ENCODE measurements at places on chromosomes 1 and 21.

DNA sequence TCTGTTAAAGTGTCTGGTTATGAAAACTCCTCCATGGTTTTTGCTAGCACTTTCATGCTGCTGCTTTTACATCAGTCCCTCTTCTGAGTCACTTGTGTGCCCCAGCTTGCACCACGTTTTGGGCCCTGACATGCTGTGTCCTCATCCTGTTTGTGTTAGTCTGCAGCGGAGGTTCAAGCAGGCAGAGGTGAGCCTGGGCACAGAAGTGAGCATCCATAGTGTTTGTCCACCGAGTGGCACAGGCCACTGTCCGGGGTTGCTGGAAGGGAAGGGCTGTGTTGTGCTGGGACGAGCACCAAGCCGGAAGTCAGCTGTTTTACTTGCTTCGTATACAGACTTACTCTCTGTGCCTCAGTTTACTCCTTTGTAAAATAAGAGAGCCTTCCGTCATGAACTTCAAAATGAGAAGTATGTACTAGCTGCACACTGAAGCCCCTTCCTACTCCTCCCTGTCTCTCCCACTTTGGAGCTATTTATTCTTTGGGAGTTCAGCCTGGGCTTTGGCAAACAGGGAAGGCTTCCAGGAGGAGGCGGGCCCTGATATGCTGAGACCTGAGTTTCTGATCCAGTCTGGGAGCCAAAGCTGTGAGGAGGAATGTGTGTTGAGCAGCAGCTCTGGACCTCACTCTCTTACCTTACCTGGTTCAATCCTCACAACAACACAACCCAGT, 10.7 kb upstream of the LAPTM5 start:
- DNase-seq: no peak

DNA sequence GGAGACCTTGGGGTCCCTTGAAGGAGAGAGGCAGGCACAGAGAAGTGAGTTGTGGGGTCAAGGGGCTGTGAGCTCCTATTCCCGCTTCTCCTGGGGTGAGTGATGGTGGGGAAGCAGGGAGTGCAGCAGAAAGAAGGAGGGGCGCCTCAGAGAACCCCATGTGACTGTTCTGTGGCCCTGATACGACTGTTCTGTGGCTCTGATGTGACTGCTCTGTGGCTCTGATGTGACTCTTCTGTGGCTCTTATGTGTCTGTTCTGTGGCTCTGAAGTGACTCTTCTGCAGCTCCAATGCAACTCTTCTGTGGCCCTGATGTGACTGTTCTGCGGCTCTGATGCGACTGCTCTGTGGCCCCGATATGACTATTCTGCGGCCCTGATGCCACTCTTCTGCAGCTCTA, 29.9 kb upstream of the UMODL1 start:
- DNase-seq: no peak

DNA sequence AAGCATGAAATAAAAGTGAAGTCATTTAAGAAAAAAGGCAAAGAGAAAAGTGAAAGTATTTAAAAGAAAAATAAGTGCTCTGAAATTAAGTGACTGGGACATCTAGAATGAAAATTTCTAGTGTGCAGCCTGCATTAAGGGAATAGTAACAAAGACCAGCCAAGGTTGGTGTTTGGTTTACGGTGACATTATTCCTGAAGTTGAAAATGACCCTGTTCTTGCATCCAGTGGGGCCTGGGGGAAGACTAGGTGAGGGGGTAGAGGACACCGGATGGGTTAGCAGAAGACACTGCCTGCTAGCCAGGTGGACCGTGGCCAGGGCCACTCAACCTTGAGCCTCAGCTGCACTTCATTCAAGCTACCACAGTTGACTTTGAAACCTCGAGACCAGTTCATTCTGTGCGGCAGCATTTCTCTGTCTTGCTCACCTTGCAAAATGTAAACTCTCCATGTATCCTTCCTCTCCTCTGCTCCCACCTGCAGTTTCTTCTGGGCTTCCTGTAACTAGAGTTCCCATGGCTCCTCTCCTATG, 14.3 kb upstream of the KCNK1 start:
- DNase-seq: no peak

DNA sequence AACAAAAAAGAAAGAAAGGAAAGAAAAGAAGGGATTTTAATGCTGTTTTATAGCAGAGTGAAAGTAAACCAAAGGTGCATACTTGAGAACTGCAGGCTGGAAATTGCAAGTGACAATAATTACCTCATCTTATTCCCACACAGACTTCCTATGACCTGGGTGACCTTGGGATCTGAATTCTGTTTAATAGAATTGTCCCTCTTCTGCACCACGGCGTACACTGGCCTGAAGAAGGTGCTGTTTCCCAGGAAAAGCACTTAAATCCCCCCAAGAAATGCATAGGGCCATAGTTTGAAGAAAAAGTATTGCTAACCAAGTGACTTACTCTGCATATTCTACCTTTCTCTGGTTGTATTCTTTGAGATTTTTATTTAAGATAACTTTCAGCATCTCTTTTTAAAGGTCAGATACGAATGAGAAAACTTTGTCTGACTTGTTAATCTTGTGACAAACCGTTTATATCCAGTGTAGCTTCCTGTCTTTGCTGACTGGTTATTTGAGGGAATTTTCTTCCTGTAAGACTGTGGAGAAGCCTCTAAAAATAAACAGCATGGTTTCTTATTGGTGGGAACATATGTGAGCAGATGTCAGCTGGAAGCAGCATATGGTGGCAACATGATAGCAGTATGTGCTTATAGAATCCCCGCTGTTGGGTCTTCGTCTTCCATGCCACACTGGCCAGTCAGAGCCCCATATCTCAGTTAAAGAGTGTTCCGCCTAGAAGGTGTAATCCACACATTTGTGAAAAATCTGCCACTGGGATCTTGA, 16.3 kb downstream of the TGFB2 start:
- no peak for DNase-seq

DNA sequence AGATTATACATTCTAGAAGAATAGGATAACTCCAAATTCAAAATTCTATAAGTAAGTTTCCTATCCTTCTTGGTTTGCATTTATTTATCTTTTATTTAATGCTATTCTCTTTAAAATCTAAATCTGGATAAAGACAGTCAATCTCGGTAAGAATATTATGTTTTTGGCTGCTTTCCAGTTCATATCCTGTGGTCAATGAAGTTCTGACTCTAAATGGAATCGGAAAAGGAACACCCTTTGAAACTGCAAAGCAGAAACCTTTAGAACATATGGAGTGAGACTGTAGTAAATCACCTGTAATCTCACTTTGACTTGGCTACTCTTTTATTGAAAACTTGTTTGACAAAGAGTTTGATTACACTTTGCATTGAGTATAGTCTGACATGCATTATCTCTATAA, 85.2 kb downstream of the KIFAP3 start:
- no peak for DNase-seq

DNA sequence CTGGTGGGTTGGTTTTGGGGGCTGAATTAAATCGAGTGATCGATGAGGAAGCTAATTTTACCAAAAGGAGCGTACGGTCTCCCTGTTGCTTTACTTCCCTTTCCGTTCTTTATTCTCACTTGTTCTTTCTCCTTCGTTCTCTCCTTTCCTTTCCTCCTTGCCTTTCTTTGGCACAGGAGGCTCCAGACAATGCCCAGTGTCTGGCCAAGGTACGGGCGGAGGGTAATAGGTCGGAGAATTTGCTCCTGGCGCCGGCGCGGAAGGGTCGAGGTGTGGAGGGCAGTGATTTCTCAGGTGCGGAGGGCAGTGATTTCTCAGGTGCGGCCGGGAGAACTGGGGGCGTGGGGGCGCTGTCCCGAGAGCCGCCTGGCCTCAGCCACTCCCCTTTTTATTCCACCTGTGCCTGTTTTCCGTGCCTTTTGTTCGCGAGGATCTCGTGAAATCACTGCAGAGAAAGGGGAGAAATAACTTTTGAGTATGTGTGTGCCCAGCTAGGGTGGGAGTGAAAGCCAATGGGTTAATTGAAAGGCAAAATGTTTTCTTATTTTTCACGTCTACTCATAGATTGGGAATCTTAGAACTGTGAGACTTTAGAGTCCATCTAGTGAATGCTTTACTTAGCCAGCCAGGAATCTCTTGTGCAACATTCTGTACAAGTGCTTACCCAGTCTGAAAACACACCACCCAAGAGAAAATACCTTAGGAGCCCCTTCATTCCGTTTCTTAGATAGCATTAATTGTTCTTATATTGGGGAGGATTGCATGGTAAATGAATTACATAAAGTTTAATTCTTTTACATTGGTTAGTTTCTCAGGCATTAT, 1.3 kb downstream of the FNBP1L start:
- DNase-seq: no peak

- DNase-seq: no peak
Observed at GRCh38 chr1:63326473-63327380, 4.4 kb downstream of the FOXD3 start.

DNA sequence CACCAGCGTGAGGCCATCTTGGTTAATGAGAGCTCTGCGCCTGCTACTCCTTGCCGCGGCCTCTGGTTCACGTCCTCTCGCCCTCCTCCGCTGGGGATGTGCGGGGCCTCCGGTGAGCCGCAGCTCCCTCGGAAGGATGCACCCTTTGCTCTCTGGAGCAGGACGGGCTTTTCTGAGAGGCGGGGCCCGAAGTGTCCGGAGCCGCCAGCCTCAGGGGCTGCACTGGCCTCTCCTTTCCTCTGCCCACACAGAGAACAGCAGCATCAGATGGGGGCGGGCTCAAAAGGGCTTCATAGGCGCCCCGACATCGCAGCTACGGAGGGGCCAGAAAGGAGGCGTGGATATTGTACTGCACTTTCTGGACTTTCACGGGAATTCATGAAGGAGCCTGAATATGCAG, 284.7 kb downstream of the CAMTA1 start:
- no peak for DNase-seq

GRCh38 chr1:1162597-1163537, 10.8 kb upstream of the TTLL10 start:
- DNase-seq: no peak

DNA sequence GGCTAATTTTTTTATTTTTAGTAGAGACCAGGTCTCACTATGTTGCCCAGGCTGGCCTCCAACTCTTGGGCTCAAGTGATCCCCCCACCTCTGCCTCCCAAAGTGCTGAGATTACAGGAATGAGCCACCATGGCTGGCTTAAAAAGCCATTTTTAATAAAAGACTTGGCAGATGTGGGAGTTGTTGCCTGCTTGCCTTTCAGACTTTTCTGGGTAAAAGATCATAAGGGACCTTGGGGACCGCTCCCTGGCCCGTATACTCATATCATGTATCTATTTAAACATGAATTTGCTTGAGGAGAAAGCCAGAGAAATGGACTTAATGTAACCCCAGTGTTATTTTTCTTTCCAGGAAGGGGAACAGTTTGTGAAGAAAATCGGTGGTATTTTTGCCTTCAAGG, 23.4 kb upstream of the PODN start:
- DNase-seq: no peak

DNA sequence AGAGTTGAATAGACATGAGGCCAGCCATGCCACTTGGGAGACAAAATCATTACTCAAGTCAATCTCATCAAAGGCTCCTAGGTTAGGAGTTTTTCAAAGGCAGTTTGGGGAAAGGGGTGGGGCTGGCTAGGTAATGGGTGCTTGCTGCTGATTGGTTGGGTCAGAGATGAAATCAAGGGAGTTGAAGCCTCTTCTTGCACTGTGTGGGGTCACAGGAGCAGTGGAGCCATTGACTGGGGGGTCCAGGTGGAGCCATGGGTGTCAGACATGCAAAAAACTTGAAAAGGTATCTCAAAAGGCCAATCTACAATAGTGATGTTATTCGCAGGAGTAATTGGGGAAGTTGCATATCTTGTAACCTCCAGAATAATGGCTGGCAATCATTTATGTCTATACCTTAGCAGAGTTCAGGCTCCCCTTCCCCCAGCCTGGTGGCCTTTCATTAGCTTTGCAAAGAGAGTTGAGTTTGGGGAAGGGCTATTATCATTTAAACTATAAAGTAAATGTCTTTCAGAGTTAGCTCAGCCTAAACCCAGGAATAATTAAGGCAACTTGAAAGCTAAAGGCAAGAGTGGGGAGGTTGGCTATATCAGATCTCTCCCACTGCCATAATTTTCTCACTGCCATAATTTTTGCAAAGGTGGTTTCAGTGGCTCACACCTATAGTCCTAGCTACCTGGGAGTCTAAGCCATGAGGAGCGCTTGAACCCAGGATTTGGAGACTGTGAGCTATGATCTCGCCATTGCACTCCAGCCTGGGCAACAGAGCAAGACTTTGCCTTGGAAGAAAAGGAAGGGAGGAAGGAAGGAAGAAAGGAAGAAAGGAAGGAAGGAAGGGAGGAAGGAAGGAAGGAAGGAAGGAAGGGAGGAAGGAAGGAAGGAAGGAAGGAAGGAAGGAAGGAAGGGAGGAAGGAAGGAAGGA, 7.8 kb upstream of the PINK1 start:
- no peak for DNase-seq

DNA sequence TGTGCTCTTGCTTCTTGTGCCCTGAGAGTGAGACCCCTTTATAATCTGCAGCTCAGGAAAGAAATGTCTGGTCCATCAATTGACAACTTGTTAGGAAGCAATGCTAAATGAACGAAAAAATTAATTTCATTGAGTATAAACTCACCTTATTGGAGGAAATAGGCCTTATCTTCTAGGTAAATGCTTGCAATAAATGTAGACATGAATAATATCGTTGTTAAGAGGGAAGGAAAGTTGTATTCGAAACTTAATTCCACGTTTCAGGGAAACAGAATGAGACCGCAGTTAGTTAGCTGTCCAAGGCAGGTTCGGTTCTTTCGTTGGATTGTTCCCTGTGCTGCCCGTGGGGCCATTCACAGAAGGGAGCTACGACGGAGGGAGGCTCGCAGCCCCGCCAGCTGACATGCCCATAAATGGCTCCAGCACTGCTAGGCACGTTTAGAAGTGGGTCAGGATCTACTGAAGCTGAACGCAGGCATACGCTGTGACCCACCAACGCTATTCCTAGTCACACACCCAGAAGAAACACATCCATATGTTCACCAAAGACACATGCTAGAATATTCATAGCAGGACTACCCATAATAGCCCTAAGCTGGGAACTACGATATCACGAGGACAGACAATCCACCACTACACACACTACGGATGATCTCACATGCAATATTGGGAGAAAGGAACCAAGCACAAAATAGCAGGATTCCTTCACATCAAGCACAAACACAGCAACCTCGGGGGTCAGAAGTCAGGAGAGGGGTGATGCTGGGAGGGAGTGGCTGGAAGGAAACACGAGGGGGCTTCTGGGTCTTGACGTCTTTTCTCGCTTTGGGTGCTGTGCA, 56.2 kb upstream of the LBR start:
- no peak for DNase-seq

DNA sequence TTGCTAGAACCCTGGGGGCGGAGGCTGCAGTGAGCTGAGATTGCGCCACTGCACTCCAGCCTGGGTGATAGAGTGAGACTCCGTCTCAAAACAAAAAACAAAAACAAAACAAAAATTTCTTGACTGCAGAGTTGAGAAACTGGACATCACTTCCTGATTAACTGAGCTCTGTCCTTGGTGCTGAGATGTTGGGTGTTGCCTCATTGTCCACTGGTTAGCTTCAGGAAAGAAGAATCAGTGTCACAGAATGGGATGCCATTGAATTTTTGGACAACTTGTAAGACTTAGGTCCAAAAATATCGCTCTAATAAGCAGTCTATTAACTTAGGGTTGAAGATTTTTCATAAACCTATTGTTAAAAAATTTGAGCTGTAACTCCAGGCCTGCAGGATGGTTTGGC, 23.8 kb upstream of the KCNA10 start:
- DNase-seq: no peak

- no peak for DNase-seq
Observed at GRCh38 chr1:52139817-52140540, 1.9 kb upstream of the ZFYVE9 start.

GRCh38 chr21:35324372-35325220, 275.5 kb upstream of the RUNX1 start:
- DNase-seq: no peak

Measured in activated T-cell treated with anti-CD3 and anti-CD28 coated beads for 1 hour (primary cell).